ENCODE measurements at places on chromosomes 4 and X.

DNA sequence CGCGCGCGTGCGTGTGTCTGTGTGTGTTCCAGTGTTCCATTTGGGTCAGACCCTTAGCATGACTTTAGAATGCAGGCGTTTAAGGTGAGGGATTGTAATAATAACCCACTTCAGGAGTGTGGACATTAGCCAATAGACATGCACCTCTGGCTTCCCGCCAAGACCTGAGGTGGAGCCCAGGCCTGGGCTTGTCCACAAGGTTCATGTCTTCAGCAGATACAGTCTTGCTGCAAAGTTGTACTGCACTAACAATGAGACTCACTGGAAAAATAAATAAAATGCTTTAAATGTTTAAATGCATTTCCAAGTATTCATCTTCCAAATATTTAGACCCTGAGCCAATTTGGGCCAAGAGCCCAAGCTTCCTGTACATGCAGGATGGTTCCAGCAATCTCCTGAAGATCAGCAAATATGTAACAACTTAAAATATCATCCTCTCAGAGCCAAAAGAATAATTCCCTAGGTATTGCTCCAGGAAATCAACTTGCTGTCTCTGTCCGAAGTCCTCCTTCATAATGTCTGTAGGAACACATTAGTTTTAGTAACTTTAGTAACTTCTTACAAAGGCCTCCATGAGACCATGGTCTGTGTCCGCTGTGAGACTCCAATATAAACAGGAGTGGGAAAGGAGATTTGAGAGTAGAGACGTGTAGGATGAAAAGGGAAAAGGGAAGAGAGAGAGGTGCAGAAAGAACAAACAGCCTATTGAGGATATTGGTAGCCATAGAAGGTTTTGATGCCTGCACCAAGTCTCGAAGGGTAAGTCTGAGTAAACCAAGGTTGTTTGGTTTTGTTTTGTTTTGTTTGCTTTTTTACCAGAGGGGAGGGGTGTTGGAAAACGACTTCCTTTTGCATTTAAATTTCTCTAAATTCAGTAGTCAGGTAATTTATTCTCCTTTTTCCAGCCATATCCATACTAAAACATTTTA lies 98.5 kb upstream of the KLF3 start:
- no peak for DNase-seq

- no peak for DNase-seq
Measured at GRCh38 chr4:184402239-184402638, 72.1 kb downstream of the IRF2 start.

DNA sequence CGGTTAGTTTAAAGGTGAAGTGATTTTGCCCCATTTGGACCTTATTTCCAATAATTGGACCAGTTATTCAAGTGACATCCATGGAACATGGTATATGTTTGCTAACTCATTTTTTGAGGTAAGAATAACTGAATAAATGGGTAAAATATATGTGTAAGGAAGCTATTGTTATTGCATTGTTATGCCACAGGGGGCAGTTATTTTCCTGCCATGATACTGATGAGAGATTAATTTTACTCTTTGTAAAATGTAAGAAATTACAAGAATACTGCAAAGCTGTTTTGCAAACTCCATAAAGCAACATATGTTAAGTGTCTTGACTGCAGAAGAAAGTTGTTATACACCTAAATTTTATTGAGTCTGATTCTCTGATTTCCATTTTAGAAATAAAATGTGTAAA lies 114.0 kb downstream of the IL1RAPL1 start:
- DNase-seq = no peak

- no peak for DNase-seq
Measured at GRCh38 chr4:124066595-124066994, 645.9 kb downstream of the ANKRD50 start.

DNA sequence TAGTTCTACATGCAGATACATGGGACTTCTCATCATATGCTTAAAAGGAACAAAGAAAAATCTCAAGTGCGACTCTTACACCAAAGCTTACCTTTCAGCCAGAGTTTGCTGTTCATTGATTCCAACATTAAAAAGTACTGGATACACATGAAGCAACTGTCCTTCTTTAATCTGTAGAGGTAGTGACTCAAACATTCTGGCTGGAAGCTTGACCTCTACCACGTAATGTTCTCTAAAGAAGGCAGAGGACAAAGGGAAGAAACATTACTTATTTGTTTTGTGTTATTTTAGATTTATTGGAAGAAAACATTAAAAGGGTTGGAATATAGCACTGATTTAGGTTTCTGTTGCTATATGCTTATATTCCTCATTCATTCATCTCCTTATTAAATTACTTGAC lies 476.1 kb downstream of the IL15 start:
- DNase-seq = no peak

- DNase-seq = no peak
Measured at GRCh38 chrX:134694333-134695322, 36.4 kb upstream of the PLAC1 start.

GRCh38 chrX:47179928-47180255 lies 13.7 kb upstream of the UBA1 start:
- no peak for DNase-seq

GRCh38 chrX:106467422-106467821 lies 144.4 kb upstream of the RADX start:
- DNase-seq = no peak

DNA sequence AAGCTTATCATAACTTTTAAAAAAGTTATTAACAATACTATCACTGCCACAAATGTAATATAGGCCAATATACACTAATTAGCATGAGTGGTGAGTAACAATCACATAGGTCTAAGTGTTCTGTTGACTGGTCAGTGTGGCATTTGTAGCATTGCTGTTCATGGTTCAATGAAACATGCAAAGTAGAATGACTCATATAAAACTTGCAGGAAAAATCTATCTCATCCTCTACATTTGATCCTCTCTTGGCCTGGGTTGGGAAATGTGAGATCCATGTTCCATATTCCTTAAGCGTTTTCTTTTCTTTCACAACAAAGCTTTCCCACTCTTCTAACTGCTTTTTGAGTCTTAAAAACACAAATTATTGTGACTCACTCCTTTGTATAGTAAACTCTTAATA lies 1418.7 kb downstream of the FSTL5 start:
- no peak for DNase-seq

Data from DMS 273 treated with DMSO at 0.1 percent for 48 hours (cell line).